ENCODE measurements at places on chromosomes 4 and X.

DNA sequence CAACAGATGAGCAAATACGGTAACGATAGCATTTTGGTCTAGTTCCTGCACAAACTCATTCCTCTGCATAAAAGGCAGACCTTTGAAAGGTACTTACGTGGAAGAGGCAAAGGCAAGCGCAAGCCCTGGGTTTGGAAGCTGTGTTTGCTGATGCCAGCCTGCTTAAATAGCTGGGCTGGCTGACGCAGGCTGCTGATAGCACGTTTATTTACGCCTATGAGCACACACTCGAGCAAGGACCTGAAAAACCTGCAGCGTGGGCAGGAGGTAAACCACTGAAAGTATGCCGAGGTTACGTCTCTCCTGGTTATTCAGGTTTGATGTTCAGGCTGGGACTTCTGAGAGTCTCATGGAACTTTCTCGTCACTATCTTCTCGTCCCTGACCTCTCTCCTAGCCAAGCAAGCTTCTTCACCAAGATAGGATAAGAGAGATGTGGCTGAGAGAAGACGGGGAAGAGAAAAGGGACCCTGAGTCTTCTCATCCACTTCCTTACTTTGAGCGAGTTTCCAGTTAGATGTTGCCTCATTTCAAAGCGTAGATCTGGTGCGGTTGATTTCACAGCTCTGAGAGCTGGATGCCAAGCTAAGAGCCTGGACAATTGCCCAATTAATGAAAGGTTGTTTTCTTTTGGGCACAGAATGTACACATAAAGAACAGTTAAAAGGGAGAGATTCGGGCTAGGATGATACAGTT, at the start of gene HOPX:
TSS of gene HOPX (minus strand) at position 139 of the 695 bp plus-strand sequence. CDS start 23,480 bp downstream, outside the sequence.
- DNase-seq = no peak

DNA sequence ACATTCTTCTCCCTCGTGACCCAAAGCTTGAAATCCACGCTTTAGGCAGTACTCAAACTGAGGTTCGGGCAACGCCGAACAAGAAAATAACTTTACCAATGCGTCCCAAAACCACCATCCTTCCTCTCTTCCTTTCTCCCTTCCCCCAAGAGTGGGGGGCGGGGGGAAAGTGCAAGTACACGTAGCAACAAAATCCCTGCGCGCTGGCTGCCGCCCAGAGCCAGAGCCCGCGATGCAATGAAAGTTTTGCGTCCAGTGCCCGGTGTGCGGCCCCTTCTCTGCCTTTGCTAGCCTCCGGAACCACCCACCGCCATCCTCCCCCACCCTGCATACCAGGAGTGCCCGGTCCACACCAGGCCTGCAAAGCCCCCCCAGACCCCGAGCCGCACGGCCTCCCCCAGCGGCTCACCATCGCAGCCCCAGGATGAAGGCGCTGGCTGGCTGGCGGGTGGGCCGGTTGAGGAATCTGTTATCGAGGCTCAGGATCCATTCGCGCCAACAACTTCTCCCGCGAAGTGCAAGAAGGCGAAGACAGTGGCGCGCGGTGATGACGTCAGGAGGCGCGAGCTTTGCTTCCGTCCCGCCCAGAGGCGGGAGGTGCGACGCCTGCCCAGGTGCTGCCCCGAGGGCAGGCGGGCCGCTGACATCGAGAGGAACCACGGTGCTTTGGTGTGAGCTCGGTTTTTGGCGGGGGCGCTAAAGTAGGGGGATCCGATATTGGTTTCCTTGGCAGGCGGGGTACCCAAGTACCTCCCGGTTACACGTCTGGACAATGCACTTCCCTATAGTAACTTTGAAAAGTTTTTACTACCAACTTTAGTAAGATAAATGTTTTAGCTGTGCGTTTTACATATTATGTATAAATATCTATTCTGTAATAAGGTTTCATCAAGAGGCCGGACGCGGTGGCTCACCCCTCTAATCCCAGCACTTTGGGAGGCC, at the start of gene RFC1:
TSS of gene RFC1 (minus strand) at position 533 of the 942 bp plus-strand sequence. CDS start at position 412, 121 bp downstream.
- DNase-seq = peak; percentile 88

DNA sequence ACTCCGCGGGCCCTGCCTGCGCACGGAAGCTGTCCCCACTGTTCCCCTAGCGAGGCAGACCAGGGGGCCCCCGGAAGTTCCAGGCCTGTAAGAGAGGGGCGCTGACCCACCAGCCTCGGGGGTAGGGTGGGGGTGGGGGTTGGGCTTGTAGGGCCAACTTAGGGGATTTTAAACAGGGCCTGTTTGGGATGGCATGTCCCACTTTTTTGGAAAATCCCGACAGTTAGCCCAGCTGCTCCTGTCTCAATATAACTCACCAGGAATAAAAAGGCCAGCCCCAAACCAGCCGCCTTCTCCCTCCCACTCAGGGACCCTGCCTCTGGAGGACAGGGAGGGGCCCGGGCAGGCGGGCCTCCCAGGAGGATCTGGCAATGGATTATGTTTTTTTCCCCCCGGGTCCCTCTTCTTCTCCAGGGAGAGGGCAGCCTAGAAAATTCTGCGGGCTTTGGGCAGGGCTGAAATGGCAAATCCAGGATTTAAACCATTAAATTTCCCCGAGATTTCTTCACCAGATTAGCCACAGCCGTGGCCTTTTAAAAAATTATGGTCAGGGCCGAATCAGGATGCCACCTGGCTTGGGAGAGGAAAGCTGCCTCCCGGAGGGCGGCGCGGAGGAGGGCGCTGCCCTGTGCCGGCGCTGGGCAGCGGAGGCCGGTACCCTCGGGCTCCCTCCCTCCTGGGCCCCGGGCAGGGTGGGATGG, 957 bp downstream of the PPP2R2C start:
- DNase-seq = no peak

- no peak for DNase-seq
These were observed at the start of gene SPARCL1 for GRCh38 chr4:87529187-87529586. SPARCL1 (minus strand) TSS chr4:87529376; CDS start chr4:87499574, 29,802 bp downstream.

- DNase-seq = no peak
These were observed 137.2 kb upstream of the ETNPPL start for GRCh38 chr4:108900018-108900580.

DNA sequence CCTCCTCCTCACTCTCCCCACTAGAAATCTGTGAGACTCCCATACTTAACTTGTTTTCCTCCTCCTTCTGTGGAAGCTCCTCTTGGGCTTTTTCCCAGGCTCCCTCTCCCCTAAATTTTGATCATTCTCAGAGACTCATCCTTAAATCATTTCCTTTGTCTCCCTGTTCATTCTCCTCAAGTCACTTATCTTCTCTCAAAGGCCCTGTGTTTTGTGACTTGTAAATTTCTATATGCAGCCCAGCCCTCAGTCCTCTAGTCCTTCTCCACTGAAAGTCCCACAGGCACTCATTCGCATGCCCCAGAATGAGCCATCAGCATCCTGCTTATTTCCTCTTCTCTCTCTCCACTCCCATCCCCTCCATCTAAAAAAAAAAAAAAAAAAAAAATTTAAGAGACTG, 171.8 kb downstream of the SOWAHB start:
- DNase-seq = no peak

- DNase-seq = no peak
These were observed 243.2 kb upstream of the NOCT start for GRCh38 chr4:138772366-138772765.

DNA sequence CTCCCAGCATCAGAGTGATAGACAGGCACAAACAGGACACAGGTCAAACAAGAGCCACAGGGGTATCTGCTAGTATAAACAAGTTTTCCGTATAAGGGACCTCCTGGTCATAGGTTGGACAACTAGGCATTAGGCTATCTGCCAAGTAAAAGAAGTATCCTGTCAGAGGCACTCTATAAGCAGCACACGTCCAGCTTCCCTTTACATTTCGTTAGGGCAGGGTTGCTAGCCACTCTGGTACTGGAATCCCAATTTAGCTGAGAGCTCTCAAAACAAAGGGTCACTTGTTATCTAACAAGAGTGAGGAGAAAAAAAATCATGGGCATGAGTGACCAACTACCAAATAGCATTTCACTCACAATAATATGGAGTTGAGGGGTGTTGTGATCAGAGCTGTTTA, 780.7 kb upstream of the DIAPH2 start:
- DNase-seq = no peak

GRCh38 chr4:2094545-2094944, 35.4 kb downstream of the NAT8L start:
- no peak for DNase-seq

DNA sequence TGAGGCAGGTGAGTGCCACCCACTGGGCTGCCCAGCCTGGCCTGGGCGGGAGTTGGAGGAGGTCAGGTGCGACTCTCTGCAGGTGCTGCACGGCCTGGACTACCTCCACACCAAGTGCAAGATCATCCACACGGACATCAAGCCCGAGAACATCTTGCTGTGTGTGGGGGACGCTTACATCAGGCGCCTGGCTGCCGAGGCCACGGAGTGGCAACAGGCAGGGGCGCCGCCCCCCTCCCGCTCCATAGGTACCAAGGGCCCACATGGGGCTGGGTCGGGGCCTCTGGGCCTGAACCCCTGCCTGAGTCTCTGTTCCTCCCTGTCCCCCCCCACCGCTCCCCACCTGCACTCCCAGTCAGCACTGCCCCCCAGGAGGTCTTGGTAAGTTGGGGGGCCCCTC, 2.0 kb downstream of the SRPK3 start:
- no peak for DNase-seq

All from MG63 (cell line).